CD4-positive, alpha-beta memory T cell (primary cell): ENCODE measurements at places on chromosomes 4 and X. TPM values are rescaled to one million over a fixed set of nuclear protein-coding genes. Genes with fewer than 3 reads are reported as not detected.

ODAPH gene
- not detected for total RNA-seq

NHSL2 gene
- total RNA-seq, result 8.1 TPM

BLOC1S4 gene
- total RNA-seq, result 37.8 TPM

DNA sequence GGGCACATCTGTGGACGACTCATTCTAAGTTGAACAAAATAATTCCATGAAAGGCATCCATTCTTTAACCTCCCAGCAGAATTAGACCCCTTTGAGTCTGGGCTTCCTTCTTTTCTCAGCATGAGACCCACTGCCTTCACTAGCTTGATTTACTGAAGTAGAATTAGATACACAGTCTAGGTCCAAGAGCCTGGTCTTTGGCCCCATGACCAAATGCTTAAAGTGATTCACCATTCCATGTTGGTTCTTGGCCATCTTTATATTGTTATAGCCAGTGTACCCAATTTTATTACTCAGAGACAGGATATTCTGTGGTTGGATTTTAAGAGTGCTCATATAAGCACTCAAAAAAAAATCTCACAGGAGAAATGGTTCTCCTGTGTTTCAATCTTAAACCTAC is 155.3 kb upstream of the GPC4 start:
- no peak for DNase-seq

DNA sequence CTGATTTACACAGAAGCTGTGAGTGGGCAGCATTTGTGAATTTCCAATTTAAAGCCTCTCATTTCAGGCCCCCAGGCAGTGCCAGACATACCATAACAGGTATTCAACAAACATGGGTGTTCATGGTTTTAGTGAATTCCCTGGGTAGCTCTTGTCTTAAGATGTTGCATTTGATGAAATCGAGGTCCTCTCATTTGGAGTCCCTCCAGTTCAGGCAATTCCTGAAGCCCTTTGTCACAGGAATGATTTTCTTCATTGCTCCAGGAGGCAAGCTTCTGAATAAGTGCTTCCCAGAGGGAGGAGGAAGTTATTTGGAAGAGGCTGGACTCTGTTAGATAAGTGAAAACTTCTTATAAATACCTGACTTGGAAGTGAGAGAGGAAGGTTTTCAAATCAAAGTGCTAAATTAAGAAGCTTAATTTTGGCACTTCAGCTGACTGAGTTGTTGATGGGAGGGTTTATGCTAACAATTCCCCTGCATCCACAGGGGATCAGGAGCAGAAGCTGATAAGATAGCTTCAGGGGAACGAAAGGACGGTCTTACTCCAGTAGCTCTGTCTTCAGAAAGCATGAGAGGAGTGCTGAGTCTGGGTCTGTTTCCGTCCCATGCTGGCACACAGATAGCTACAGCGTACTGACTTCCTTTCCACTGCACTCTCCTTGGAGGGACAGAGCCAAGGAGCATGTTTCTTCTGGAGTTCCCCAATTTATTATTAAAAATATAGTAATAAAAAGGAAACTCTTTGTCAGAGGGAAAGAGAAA is 543.1 kb downstream of the GBA3 start:
- DNase-seq, result no peak

DNA sequence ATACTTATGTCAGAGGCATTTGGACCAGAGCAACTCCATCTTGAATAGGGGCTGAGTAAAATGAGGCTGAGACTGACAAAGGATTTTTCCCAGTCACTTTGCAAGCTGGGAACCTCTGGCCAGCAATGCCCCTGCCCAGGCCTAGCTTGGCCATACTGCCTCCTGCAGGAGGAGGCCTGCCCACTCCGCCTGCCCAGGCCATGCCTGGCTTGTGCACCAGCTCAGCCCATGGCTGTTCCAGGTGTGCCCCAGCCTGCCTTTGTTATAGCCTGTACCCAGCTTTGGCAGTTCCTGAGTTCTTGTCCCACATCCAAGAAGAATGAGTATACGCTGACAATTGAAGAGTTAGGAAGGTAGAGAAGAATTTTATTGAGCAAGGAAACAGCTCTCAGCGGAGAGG is 176.1 kb downstream of the AASDH start:
- no peak for DNase-seq

DNA sequence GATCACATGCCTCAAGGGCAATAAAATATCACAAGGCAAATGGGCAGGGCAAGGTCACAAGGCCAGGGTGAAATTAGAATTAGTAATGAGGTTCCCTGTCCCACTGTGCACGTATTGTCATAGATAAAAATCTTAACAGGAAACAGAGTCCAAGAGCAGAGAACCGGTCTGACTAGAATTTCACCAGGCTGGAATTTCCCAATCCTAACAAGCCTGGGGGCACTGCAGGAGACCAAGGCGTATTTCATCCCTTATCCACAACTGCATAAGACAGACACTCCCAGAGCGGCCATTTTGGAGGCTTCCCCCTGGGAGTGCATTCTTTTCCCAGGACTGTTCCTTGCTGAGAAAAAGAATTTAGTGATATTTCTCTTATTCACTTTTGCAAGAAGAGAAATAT is 25.9 kb upstream of the PRDM5 start:
- no peak for DNase-seq

DNA sequence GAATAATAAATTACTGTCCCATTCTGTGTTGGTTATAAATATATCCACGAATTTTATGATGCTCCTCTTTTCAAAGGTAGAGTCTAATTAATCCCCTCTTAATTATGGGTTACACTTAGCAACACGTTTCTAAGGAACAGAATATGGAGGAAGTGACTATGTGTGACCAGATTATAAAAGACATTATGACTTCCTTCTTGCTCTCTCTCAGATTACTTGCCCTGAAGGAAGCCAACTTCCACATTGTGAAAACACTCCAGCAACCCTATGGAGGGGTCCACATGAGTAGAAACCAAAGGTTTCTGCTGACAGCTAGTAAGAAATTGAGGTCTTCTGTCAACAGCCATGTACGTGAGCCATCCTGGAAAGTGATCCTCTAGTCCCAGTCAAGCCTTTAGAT is 59.3 kb downstream of the WDFY3 start:
- no peak for DNase-seq
